ENCODE measurements at places on chromosomes 3 and 15. TPM values are rescaled to one million over a fixed set of nuclear protein-coding genes. Genes with fewer than 3 reads are reported as not detected.

DNA sequence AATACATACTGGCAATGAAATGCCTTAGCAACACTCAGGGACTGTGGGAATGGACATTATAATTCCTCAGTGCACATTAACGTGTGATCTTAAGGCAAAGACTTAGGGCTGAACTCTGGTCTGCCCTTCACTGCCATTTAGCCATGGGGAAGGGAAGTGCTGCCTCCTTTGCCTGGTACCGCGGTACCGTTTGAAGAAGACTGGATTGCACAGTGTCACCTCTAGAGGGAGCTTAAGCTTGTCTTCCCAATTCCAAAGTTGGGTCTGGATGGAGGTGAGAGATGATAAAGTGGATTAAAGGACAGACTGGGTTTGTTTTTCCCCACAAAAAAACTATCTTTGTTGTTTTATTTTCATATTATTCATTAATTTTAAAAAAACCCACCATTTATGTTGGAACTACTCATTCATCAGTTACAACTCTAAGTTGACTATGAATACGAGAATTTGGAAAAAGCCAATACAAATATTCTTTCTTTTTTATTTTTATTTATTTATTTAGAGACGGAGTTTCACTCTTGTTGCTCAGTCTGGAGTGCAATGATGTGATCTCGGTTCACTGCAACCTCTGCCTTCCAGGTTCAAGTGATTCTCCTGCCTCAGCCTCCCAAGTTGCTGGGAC lies 60.0 kb upstream of the SYN2 start:
- DNase-seq, result no peak

DNA sequence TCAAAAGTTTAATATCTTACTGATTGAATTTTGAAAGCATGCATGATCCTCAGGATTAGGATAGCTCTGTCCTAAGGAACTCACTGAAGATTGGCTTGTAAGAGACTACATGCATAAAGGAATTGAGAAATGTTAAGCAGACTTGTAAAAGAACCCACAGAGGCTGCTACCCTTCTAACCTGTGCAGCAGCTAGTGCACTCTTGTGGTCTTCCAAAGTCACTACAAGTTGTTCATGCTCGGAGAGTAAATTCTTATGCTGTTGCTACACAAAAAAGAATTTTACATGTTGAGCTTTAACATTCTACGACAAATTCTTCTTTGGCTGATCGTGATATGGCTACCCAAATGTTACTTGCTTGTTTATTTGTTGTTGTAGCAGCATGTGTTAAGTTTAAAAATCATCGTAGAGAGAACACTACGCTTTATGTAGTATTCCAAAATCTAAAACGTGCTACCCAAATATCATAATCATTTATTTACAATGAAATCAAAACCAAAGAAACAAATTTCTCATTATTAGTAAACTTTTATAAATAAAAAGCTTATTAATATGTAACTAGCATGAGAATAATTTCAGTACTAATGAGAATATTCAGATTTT lies 55.0 kb downstream of the GOLIM4 start:
- no peak for DNase-seq

- DNase-seq, result no peak
Measured at GRCh38 chr3:151093905-151094304, 8.4 kb downstream of the MED12L start.

Gene WWTR1
- total RNA-seq, result 77.0 TPM

Gene PCCB
- 29.3 TPM for total RNA-seq

Gene GOLGA6B
- not detected for total RNA-seq

All from omental fat pad (tissue), 4 donors.